ENCODE measurements at places on chromosomes 16 and 17.

- DNase-seq, result peak; percentile 46
Measured at GRCh38 chr17:4948931-4949320, 596 bp upstream of the PFN1 start.

DNA sequence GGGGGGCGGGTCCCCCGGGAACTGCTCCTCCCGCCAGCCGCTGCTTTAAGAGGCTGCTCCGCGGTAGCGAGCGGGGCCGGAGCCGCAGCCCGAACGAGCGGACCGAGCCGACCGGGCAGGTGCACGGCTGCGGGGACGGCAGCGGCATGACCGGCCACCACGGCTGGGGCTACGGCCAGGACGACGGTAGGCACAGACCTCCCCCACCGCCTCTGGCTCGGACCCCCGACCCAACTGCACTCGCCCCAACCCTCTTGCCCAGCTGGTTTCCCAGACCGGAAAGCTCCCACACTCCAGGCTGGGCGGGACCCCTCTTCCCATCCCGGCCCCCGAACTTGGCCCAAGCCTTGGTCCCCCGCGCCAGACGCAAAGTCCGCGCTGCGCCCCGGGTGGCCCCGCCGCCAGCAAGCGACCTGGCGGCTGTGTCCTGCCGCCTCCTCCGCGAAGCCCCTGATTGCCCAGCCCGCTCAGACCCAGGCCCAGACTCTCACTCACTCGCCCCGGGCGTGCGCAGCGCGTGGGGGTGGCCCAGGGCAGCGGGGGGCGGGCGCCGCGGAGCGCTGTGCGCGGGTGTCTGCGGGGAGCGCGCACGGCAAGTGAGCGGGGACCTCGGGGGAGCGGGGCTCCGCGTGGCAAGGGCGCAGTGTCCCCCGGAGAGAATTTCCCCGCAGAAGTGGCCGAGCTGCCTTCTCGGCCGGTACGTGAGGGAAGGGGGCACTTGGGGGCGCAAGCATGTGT lies at the start of gene CA7:
Gene CA7 (plus strand): TSS at position 73 of the 738 bp plus-strand sequence. CDS start 74 bp downstream, at position 147.
- no peak for DNase-seq

DNA sequence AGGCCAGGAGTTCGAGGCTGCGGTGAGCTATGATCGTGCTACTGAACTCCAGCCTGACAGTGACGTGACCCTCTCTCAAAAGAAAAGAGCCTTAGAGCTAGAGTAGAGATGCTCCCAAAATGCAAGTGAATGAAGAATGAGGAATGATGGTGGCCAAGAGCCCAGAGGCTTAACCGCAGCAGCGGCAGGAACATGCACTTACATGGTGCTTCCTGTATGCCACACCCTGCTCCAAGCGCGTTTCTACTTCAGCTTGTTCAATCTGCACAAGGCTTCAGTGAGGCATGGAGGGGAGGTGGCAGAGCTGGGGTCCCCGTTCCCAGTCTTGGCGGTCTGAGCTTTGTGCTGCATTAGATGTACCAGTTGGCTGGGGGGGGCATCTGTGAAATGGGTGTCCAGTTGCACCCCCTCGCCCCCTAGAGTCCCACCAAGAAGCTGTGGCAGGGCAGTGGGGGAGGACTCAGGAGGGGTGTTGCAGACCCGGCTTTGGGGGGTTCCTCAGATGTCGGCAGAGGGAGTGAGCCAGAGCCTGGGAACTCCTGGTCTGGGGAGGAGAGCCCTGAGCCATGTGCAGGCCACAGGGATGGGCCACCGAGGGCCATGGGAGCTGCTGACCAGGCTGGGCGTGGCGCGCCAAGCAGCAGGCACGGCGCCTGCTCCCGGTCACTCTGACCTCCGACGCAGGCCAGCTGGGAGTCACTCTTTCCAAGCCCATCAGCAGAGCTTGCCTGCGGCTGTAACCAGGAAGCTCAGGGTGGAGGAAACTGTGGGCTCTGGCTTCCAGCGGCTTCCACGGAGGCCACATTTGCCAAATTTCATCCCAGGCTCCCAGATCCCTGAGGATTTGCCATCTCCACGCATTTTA lies 260.1 kb downstream of the PARN start:
- no peak for DNase-seq

GRCh38 chr17:64628641-64629040 lies 33.5 kb downstream of the SMURF2 start:
- no peak for DNase-seq

DNA sequence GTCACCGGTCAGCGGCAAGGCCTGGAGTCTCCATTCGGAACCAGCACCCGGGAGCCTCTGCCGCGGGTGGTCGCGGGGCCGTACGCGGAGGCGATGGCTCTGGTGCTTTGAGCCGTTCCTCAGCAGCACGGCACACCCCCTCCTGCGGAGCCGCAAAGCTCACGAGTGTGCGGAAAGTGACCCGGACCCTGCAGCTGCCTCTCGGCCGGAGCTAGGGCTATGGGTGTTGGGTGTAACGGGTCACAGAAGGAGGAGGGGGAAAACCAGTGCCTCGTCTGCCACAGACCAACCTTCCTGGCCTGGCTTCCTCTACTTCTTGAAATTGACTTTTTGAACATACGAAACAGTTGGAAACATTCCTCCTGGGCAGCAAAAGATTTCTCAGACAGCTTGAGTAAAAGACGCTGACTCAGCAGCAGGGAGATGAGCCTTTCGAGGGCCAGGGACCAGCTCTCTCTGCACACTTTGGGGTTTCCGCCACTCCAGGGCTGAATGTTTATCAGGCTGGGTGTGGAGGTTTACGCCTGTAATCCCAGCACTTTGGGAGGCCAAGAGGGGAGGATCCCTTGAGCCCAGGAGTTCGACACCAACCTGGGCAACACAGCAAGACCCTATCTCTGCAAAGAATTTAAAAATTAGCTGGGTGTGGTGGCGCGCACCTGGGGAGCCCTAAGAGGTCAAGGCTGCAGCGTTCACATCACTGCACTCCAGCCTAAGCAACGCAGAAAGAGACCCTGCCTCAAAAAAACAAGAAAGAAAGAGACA lies 26.4 kb upstream of the PITPNA start:
- DNase-seq, result no peak

DNA sequence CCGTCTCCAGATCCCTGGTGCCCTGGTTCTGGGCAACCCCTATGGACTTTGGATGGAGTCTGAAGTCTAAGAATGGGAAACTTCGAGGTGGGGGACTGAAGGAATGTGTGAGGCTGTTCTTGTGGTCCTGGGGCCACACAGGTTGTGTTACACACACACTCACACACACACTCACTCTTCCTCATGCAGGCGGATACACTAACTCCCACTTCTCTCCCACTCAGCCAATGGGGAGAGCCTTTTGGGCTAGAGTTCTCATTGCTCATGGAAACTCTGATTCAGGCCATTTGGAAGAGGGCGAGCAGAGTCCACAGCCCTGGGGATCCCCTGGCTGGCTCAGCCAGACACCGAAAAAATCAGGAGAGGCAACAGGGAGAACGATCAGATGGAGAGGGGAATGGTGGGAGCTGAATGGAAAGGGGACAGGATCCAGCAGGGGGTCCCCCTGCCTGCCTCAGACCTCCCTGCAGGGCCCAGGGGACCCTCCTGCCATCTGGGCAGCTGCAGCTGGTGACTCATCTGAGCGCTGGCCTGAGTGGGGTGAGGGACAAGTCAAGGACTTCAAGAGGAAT lies 9.1 kb downstream of the IGFBP4 start:
- DNase-seq, result no peak

DNA sequence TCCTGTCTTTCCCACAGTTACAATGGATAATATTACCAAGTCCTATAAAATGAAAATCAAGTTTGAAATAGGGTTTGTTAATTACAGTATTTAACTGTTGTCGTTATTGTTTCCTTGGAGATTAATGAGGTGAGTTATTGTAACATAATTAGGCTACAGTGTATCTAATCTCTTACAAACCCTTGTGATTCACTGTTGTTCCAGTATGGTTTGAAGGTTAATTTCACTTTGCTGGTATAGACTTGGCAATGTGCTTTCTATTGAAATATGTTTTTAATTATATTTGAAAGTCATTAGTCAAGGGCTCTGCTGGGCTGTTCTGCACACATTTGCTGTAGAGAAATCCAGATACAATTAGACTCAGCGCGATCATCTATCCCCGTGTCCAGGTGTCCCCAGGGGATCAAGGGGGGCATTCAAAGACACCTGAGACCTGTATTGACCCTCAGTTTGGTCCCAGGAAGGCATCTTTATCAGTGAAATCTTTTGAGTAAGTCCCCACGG lies 624.6 kb upstream of the EEF2KMT start:
- DNase-seq, result no peak

DNA sequence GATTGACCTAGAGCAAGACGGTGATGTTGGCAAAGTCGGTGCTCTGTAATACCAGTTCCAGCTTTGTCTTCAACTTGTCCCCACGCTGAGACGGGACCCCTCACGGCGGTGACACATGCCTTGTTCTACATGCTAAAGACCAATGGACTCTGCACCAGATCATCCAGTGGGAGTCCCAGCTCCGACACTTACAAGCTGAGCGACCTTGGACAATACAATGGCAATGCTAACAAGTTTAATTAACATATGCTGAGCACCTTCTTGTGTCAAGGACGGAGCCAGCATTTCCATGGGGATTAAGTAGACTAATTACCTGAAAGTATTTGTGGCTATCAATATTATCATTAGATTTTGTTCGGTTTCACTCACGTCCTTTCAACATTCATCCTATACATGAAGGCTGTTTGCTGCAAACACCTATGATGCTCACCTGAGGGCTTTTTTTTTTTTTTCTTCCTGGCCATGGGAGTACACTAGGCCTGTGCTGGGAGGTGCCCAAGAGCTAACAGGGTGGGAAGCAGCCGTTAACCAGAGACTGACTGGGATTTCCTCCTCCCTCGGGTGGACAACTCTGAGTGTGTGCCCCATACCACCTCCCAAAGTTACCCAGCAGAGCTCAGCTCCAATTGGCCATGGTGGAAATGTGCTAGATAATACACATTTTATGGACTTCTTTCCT lies 308.6 kb upstream of the ZFHX3 start:
- DNase-seq, result no peak

DNA sequence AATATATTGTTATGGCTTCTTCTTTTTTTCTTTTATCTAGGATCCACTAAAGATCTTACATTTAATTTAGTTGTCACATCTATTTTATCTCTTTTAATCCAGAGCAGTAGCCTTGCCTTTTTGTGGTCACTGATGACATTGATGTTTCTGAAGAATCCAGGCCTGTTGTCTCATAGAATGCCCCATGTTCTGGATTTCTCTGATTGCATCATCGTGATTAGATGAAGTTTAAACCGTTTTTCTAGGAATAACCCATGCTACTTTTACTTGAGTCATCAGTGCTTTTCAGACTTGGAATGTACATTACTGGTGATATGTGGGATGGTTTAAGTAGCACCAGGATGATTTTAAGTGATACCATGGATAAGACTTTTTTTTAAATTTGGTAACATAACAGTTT lies 106.4 kb upstream of the CES5A start:
- DNase-seq, result no peak

- no peak for DNase-seq
Measured at GRCh38 chr16:11668623-11669379, 546 bp downstream of the SNN start.

DNA sequence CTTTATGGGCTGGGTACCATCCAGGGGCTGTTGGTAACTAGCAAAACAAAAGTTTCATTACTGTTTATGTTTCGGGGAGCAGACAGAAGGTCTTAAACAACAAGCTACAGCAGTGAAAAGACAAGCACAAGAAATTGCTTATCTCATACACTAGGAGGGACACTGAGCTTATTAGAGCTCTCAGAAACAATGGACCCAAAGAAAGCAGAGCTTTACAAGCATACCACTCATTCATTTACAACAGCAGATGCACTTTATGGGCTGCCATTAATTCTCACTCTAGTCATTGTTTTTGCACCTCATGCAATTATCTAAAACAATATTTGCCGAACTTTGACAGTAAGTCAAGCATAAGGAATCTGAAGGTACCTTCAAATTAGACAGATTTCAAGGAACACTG lies 10.0 kb downstream of the KRT16 start:
- no peak for DNase-seq

GRCh38 chr17:409308-409847 lies 56.8 kb upstream of the RPH3AL start:
- DNase-seq, result no peak

- DNase-seq, result no peak
Measured at GRCh38 chr16:87821376-87822107, 47.8 kb downstream of the SLC7A5 start.

DNA sequence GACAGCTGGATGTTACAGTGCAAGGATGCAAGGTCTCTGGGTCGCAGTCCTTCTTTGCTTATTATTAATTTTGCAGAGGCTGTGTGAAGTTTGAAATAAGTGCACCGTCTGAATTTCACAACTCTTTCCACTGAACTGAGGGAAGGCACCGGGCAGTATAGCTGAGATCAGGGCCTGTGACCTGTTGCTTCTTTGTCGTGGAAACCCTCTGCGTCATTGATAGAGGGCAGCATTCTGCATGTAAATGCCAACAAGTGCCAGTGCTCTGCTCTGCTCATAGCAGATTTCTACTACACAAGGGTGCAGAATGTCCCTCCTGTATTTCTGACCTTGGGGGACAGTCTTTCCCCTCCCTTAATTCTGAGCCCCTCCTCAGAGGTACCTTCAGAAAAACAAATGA lies 26.0 kb downstream of the CD300LF start:
- no peak for DNase-seq

DNA sequence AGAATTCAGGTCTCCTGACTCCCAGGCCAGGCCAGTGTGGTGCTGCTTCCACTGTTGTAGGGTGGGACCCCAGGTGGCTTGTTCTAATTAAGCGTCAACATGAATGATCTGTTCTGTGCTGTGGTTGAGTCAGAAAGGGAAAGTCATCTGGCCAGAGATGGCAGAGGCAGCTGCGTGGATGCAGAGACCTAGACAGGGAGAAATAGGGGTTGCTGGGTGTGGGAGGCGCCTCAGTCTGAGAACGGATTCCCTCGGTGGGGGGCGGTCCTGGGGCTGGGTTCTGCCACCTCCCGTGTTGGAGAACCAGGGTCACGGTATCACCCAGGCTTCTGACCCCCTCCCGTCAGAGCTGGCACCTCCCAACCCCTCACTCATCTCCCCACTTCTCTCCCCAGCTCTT lies 5.6 kb downstream of the FBRS start:
- no peak for DNase-seq

DNA sequence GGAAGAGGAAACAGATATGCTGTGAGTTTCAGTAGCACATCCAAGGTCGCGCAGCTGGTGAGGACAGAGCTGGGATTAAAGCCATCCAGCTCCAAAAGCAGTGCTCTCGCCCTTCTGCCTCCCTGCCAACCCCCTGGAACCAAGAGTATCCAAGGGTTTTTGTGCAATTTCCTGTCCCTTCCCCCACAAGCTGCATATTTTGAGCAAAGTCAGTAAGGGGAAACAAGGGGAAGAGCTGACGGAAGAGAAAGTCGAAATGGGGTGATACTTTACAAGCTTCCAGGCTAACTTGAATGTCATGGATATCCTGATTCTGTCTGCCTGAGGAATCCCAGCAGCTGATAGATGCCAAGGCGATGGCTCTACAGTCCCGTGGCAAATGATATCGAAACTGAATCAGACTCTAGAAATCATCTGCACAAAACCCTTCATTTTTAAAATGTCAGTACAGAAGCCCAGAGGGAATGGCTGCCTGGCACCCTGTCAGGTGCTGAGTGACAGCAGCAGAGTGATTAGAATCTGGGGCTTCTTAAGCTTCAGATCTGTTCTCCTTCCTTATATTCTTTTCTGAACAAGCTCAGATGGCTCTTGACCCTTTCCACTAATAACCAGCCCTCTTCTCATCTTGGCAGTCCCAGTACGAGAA lies 42.9 kb upstream of the TEKT3 start:
- DNase-seq, result no peak

Data from effector CD4-positive, alpha-beta T cell (primary cell).